Activated CD4-positive, alpha-beta T cell treated with anti-CD3 and anti-CD28 coated beads, Interleukin-2, amount 50 U/mL, for 24 hours (primary cell): ENCODE measurements at places on chromosomes 7 and 10.

GRCh38 chr7:55052741-55053427, 34.1 kb downstream of the EGFR start:
- DNase-seq: no peak

GRCh38 chr10:21304198-21304597, 221.3 kb downstream of the SKIDA1 start:
- DNase-seq: no peak

- DNase-seq: no peak
These were observed 64.6 kb downstream of the CUX1 start for GRCh38 chr7:101882005-101882421.

DNA sequence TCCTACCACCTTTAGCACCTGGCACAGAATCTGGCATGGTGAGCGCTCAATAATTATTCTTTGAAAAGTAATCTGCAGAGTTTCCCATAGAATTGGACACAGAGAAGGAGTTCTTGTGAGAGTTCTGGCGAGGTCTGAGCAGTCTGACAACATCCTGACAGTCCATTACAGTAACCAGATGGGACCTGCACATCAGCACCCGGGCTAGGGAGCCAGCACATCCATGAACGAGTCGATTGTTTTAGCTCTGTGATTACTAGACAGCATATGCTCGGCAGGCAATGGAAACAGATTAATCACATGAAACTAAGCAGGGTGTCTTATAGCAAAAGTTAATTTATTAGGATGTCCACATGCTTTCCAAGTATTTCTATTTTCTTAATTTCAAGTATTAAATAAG, 96.7 kb downstream of the SEMA3D start:
- DNase-seq: no peak

DNA sequence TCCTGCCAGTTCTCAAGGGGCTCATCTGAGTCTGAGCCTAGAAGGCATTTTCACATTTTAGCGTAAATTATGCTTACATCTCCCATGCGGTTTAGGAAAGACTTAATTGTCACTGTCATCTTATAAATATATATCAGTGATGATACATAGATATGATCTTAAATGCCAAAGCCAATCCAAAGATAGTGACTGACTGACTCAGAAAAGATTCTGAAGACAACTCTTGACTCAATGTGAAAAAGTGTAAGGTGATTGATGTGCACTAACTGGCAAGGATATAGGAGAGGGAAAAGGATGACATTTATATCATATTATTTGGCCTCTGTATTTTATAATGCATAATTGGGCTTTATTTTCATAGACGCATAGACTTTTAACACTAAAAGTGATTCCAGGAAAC, 84.9 kb upstream of the LRRN3 start:
- no peak for DNase-seq

DNA sequence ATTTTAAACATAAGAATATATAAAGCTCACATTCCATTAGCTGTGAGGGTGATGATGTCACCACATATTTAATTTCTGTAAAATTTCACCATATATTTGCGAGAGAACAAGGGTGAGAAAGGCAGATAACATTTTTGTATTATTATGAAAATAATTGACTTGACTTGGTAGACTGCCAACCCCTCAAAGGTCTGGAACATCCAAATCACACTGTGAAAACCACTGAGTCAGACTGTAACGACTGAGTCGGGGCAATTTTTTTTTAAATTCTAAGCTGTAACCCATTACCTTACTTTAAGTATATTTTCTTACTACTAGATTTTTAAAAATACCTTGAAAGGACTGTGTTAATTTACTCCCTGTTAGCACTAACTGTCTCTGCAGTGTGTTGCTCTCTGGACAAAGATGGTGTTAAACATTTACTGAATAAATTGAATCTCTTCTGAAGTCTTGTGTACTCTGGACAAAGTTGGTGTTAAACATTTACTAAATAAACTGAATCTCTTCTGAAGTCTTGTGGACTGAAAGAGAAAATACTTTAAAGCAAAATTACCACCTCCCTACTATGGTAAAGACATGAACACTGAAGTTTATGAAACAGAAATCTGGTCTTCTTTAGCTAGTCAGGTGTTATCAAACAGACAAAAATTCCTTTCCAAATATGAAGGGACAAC, 14.1 kb downstream of the PDZD8 start:
- no peak for DNase-seq

GRCh38 chr10:69056129-69056528, 31.8 kb upstream of the SRGN start:
- no peak for DNase-seq

- DNase-seq: no peak
These were observed 93.2 kb upstream of the SAMD8 start for GRCh38 chr10:75018251-75018650.

- no peak for DNase-seq
These were observed 119.5 kb downstream of the TRRAP start for GRCh38 chr7:98997846-98998245.

GRCh38 chr7:79893991-79894390, 240.6 kb upstream of the GNAI1 start:
- no peak for DNase-seq

DNA sequence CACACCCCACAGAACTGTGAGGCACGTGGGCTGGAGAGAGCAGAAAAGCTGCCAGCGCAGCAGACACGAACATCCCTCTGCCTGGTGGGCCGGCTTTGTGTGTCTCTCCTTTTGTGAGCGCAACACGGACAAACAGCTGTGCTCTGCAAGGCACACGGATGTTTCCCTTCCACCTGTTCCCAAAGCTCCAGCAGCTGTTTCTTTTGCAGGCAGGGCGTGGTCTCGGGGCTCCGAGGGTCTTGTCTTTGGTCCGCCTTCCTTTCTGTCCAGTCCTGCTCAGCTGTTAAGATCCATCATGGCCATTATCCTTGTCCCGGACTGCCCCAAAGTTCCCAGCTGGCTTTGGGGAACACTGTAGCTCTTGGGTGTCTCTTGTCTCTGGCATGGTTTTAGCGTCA, 32.7 kb upstream of the SH2B2 start:
- no peak for DNase-seq

DNA sequence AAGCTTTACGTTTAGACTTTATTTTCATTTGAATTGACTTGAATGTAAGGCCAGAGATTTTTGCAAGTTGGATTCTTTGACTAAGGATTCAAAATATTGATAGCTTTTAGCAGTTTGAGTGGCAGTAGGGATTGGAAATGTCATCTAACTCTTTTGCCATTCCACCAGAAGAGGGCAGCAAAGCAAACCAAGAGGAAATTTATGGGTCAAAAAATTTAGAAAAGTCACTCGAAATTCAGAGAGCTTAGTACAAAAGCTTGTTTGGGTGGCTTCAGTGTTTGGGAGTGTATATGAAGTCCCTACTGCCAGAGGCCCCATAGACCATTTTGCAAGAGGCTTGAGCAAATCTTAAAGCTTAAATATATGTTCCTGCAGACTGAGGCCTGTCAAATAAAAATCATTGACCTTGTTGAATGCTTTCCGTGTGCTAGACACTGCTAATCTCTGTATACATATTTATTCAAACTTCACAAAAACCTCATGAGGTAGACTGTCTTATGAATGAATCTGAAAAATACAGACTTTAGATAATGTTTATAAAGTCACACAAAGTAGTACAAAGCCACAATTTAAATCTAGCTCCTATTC, 44.6 kb upstream of the RSBN1L start:
- no peak for DNase-seq

DNA sequence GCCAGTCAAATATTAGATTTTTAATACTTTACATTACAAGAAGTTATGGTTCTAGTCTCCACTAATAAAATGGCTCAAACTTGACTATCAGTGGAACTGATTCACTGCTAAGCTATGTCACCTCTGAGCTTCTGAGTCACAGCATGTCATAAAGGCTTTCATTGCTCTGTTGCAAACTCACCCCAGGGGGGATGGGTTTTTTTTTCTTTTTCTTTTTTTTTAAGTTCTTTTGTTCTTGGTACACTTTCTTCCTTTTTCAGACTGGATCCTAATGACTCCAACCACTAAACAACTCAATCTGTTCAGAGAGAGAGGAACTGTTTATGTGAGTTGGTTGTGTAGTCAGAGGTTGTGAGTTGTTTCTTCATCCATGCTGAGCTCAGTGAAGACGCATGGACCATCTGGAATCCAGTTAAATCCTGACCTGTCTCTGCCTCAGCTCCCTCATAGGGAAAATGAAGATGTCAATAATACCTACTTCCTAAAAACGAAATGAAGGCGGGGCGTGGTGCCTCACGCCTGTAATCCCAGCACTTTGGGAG, 11.0 kb downstream of the MYOF start:
- DNase-seq: no peak

DNA sequence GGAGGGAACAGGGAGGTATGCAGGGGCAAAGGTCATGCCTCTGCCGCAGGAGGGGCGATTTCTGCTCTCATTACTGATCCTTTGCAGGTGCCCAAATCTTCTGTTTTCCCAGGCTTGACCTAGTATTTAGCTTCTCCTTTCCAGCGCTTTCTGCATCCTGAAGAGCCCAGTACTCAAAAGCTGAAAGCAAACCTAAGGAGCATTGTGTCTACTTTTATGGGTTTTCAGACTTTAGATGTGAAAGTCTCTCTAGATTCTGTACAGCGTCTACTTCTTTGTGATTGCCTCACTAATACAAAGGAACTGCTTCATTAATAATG, 560 bp downstream of the GBF1 start:
- no peak for DNase-seq

DNA sequence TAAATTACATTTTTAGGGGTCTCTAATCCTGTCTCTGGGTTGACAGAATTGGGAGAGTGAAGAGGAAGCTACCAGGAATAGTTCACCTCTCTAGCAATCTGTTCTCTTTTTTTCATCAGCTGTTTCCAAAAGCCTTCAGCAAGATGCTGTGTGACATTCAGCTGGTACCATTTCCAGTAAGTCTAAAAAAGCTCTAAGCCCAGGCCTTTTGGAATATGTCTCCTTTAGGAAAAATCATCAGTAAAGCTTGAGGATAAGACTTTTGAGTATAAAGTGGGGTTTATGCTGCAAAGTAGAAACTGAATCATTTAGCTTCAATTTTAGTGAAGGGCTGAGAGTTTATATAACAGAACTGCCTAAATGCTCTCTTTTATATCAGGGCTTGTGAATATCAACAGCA, 81.5 kb downstream of the CCNY start:
- DNase-seq: no peak

GRCh38 chr7:16786257-16786656, 18.5 kb downstream of the AGR2 start:
- no peak for DNase-seq

DNA sequence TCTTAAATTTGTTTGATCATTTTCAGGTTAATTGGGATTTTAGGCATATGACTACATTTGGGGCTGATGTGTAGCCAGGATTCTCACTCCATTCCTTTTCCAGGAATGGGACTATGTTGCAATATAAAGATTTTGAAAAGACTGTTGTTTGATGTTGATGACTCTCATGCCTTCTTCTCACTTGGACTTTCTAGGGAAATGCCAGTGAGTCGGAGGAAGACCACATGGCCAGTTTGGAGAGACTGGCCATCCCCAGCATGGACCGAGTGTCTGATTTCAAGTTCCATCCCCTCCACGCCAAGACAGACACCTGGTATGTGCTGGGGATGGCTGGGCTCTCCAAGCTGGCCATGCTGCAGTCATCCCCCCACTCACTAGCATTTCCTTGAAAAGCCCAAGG, 5.5 kb downstream of the IGFBP3 start:
- no peak for DNase-seq

DNA sequence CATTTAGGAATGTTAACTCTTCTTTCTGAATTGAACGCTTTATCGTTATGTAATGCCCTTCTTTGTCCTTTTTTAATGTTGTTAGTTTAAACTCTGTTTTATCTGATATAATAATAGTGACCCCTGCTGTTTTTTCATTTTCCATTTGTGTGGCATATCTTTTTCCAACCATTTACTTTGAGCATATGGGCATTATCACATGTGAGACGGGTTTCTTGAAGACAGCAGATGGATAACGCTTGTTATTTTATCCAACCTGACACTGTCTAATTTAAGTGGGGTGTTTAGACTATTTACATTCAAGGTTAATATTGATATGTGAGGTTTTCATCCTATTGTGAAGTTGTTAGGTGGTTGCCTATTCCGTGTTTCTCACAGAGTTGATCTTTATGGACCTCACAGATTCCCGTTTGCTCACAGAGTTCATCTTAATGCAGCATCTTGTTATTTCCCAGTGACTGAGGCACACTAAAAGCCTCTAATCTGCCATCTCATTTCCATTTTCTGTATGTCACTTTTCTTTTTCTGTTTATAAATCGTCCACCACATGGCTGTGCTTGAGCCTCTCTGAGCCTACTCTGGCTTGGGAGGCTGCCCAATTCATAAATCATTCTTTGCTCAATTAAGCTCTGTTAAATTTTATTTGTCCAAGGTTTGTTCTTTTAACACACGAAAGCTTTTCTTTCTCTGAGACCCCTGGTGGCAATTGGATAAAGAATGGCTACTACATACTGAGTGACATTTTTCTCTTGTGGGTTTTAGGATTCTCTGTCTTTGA, 286.2 kb downstream of the HTR7 start:
- DNase-seq: no peak

- DNase-seq: no peak
These were observed 367.7 kb upstream of the SEMA3D start for GRCh38 chr7:85554236-85555178.

DNA sequence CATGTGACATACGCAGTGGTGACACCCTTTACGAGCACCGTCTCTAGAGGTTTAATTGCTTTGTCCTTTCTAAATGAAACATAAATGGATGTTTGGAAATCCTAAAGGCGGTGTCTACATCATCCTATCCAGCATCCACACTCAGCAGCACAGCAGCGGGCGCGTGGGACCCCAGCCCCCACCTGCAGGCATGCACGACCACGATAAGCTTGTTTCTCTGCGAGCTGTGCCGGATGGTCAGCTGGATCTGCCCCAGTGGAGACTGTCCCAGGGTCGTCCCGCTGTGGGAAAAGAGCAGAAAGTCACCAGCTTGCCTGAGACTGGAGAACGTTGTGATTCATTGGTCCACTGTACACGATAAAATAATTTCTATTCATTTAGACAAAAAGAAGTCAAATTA, 34.2 kb upstream of the NCAPG2 start:
- no peak for DNase-seq

DNA sequence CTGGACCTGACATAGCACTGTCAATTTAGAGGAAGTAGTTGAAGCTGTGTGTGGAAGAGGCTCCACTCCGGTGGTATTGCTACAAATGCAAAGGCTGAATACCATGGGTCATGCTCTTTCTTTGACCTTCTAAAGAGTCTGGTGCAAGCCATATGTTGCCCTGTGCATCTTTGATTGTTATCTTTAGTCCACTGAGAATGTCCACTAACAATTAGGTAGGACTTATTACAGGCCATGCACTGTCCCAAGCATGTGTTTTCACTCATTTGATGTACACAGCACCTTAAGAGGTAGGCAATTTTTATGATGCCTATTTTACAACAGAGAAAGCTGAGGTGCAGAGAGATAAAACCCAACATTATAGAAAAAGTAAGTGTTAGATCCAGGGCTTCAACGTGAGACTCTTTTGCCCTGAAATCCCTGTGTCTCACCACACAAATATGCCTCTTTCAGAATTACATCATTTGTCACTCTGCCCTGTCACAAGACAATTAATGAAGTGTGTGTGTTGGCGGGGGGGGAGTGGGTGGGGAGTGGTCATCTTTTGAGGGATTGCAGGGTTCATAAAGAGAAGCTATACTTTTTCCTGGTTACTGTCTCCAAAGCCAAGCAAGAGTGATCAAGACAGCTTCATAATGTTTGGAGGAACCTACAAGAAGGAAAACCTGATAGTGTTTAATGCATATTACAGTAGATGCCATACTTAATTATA, 637.6 kb upstream of the IGFBP3 start:
- DNase-seq: no peak

GRCh38 chr7:148983200-148984146, 44.8 kb downstream of the PDIA4 start:
- peak; percentile 57 for DNase-seq
